ENCODE measurements at places on chromosomes 4 and X.

DNA sequence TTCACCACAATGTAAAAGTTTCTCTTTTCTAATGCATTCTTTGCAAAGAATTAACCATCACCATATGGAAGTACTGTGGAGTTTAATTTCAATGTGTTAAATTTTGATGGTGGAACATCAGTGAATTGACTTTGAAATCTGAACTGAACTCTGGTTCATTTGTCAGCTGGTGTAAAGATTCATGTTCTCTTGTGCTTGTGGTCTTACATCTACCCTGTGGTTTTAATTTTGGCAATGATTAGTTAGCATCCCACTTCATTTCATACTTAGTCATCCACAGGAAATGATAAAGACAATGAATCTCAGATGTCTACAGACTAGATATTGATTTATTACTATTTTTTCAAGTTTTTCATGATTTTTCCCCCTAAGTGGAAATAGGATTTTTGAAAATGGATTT, 77.8 kb downstream of the GRID2 start:
- DNase-seq: peak; percentile 22

DNA sequence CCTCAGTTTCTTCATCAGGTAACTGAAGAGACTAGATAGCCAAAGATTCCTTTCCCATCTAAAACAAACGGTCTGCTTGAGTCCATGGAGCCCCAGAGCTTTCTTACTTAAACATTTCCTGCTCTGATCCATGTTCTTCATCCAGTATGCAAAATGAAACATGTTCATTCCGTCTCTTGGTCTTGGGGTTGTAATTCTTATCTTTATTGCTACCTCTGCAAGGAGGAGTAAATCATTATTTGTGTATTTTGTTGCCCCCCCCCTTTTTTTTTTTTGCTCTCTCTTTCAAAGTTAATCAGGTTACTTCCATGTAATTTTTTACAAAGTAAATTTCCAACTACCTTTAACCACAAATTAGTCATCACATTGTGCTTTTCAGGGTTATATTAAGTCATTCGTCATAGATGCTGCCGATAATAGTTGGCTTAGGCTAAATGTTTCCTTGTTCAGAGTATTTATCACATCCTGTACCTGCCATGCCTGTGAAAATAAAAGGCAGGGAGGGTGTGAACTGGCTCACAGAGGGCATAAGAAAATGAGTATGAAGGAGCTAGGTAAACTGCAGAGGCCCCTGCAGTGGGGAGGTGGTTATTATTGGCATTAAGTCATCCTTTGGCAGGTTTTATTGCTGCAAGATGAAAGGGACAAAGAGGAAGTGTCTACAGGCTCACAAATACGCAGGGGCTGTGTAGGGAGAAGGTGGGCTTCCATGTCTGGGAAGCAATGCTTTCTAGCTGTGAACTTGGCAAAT, 76.7 kb upstream of the HS3ST1 start:
- DNase-seq: no peak

DNA sequence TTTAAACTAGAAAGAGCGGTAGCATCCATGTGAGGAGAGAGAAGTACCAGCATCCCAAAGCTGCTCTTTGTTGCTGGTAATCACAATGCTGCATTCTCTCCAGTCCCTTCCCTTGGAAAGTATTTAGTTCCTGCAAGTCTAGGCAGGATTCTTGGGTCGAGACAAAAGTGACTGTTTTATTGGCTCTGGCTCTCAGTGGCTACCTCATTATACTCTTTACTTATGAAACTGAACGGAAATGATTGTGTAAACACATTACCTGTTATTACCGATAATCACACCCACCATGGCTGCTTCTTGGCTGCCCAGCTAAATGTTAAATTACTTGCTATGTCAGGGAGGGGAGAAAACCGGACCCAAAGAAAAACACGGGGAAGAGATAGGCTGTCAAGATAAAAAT, 26.2 kb downstream of the ATXN3L start:
- no peak for DNase-seq

- DNase-seq: no peak
Measured at GRCh38 chr4:188032583-188032982, 37.0 kb downstream of the ZFP42 start.

DNA sequence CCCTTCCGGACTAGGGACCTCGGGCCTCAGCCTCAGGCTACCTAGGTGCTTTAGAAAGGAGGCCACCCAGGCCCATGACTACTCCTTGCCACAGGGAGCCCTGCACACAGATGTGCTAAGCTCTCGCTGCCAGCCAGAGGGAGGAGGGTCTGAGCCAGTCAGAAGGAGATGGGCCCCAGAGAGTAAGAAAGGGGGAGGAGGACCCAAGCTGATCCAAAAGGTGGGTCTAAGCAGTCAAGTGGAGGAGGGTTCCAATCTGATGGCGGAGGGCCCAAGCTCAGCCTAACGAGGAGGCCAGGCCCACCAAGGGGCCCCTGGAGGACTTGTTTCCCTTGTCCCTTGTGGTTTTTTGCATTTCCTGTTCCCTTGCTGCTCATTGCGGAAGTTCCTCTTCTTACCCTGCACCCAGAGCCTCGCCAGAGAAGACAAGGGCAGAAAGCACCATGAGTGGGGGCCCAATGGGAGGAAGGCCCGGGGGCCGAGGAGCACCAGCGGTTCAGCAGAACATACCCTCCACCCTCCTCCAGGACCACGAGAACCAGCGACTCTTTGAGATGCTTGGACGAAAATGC, at the start of gene WAS:
TSS of gene WAS (plus strand) at position 389 of the 572 bp plus-strand sequence. CDS start at position 444, 55 bp downstream.
- DNase-seq: no peak

Measured in RKO (cell line).